ENCODE measurements at places on chromosomes 6 and 20. TPM values are rescaled to one million over a fixed set of nuclear protein-coding genes. Genes with fewer than 3 reads are reported as not detected.

DNA sequence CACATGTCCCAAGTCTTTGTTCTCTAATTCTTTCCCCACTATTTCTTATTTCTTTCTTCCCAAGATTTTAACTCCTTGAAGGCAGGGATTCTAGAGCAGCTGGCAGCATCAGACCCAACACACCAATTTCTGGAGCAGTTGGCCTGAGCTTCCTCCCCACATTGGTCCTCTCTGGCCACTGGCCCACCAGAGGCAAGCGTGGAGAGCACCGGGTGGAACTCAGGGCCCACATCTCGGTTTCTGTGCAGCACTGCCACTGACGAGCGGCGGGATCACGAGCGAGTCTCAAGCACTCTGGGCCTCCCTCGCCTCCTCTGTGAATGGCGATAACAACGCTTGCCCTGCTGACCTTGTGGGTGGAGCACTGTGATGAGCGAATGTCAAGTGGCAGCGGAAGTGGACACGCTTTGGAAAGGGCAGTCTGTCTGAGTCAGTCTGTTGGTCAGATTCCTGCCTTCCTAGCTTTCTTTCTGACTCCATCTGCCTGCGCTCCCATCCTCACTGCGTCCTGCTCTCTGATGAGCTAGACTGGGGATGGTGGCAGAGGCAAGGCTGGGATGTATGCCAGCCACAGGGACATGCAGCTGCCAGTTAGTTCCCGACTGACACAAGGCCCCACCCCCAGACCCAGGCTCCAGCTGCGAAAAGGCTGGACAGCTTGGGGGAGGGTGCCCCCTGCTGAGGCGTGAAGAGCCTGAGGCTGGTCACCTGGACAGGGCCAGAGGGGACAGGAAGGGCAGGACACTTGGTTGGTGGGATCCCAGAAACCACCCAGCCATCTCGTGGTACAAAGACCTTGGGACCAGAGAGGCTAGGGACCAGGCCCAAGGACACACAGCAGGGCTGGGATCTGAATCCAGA lies 4.5 kb upstream of the SPDEF start:
- H3K4me3 ChIP-seq, result no peak overlapping the region
- H3K36me3 ChIP-seq, result no peaks in the 10 kb centered on the region
- no peak for DNase-seq
- no peaks in the 10 kb centered on the region for H3K4me1 ChIP-seq
- H3K27ac ChIP-seq, result no peak overlapping the region

GRCh38 chr6:135306740-135307420 lies 125.8 kb downstream of the MYB start:
- H3K27me3 ChIP-seq, result no peaks in the 10 kb centered on the region
- H3K4me3 ChIP-seq, result no peak overlapping the region
- H3K36me3 ChIP-seq, result no peaks in the 10 kb centered on the region

GRCh38 chr6:54217018-54217417 lies 91.2 kb upstream of the TINAG start:
- no peak overlapping the region for H3K4me3 ChIP-seq
- H3K27ac ChIP-seq, result no peak overlapping the region
- H3K36me3 ChIP-seq, result no peaks in the 10 kb centered on the region
- DNase-seq, result no peak

GRCh38 chr20:20083807-20084206 lies 31.5 kb downstream of the CFAP61 start:
- H3K27ac ChIP-seq, result no peak overlapping the region
- peaks cover 5% of the 10 kb centered on the region for H3K4me1 ChIP-seq
- no peaks in the 10 kb centered on the region for H3K36me3 ChIP-seq
- no peak for DNase-seq
- H3K4me3 ChIP-seq, result no peak overlapping the region
- H3K27me3 ChIP-seq, result no peaks in the 10 kb centered on the region

DNA sequence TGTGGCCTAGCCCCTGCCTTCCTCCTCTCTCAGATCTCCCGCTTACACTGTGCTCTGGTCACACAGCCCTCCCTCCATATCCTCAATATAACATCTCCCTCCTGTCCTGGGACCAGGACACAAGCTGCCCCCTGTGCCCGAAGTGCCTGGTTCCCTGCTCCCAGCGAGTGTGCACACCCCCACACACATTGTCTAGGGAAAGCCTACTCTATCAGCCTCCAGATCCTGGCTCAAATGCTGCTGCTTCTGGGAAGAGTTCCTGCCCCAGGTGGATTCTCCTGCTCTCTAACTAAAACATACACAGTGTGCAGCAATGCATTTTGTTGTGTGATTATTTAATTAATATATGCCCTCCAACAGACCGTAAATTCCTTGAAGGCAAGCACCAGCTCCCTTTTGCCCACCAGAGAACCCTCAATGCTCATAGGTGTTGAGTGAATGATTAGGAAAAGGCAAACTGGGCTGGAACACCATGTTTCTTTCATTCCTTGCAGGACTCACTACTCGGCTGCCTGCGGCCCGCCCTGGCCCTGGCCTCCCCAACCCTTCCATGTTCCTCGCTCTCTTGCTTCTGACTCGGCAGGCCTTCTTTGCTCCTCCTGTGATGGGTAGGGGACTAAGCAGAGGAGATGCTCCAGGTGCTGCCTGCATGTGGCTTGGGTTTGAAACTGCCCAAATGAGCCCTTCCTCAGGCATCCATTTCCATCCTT lies 194.6 kb downstream of the ZDHHC14 start:
- peak; percentile 70 for DNase-seq
- H3K36me3 ChIP-seq, result no peaks in the 10 kb centered on the region
- H3K4me3 ChIP-seq, result no peak overlapping the region
- no peak overlapping the region for H3K27ac ChIP-seq

- no peak overlapping the region for H3K27ac ChIP-seq
- DNase-seq, result no peak
- peaks cover 8% of the 10 kb centered on the region for H3K4me1 ChIP-seq
- H3K27me3 ChIP-seq, result no peaks in the 10 kb centered on the region
Observed at GRCh38 chr6:150783813-150784212, 81.7 kb upstream of the MTHFD1L start.

GRCh38 chr20:13183005-13183404 lies 38.1 kb upstream of the ISM1 start:
- H3K4me1 ChIP-seq, result no peaks in the 10 kb centered on the region
- H3K4me3 ChIP-seq, result no peak overlapping the region
- DNase-seq, result no peak
- no peak overlapping the region for H3K27ac ChIP-seq

GRCh38 chr20:47316776-47317126 lies 39.7 kb downstream of the ZMYND8 start:
- H3K36me3 ChIP-seq, result no peaks in the 10 kb centered on the region
- H3K4me3 ChIP-seq, result no peak overlapping the region
- H3K27me3 ChIP-seq, result no peaks in the 10 kb centered on the region
- peaks cover 94% of the 10 kb centered on the region for H3K4me1 ChIP-seq
- H3K27ac ChIP-seq, result peak overlapping the region; percentile 97
- no peak for DNase-seq

DNA sequence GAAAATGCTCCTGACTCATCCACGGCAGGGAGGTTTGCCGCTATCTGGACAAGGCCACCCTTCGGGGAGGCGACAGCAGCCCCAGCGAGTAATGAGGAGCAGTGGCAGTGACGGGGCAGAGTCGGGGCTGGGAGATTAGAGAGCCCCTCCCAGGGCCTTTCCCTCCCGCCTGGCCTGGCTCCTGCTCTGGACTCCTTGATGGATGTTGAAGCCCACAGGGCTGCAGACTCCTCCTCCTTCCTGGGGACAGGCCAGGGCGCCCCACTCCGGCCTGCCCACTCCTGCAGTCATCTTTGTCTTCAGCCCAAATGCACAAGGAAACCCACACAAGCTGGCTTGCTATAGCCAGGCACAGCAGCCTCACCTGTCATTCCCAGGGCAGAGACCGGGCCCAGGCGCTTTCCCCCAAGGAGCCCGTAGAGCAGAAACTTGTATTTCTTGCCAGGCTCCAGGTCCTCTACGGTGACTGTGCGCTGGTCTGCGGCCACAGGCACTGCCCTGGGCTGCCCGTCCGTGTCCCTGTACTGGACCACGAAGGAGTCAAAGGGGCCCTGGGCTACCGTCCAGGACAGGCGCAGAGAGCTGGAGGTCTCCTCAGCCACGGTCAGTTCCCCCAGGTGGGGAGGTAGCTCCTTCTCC lies 7.7 kb downstream of the CYP21A2 start:
- peaks cover 34% of the 10 kb centered on the region for H3K4me1 ChIP-seq
- H3K27ac ChIP-seq, result peak overlapping the region; percentile 84
- H3K27me3 ChIP-seq, result no peaks in the 10 kb centered on the region
- no peak for DNase-seq
- peak overlapping the region; percentile 9 for H3K4me3 ChIP-seq

GRCh38 chr6:31272836-31273626 lies 1.1 kb upstream of the HLA-C start:
- peak overlapping the region; percentile 57 for H3K4me3 ChIP-seq
- peak overlapping the region; percentile 93 for H3K27ac ChIP-seq
- no peaks in the 10 kb centered on the region for H3K27me3 ChIP-seq
- H3K36me3 ChIP-seq, result peaks cover 12% of the 10 kb centered on the region
- no peak for DNase-seq
- no peaks in the 10 kb centered on the region for H3K4me1 ChIP-seq

- no peak overlapping the region for H3K27ac ChIP-seq
- no peak overlapping the region for H3K4me3 ChIP-seq
- H3K4me1 ChIP-seq, result peaks cover 7% of the 10 kb centered on the region
- no peak for DNase-seq
Observed at GRCh38 chr6:127147534-127147933, 29.1 kb downstream of the RSPO3 start.

- DNase-seq, result no peak
- H3K27me3 ChIP-seq, result no peaks in the 10 kb centered on the region
- H3K36me3 ChIP-seq, result peaks cover 9% of the 10 kb centered on the region
- H3K4me3 ChIP-seq, result peak overlapping the region; percentile 75
- peak overlapping the region; percentile 90 for H3K27ac ChIP-seq
Observed at GRCh38 chr6:41781366-41781730, 766 bp downstream of the PRICKLE4 start.

- no peaks in the 10 kb centered on the region for H3K27me3 ChIP-seq
- H3K4me1 ChIP-seq, result no peaks in the 10 kb centered on the region
- no peaks in the 10 kb centered on the region for H3K36me3 ChIP-seq
- DNase-seq, result no peak
- H3K27ac ChIP-seq, result no peak overlapping the region
- no peak overlapping the region for H3K4me3 ChIP-seq
Observed at GRCh38 chr20:24478584-24478983, 9.2 kb downstream of the SYNDIG1 start.

DNA sequence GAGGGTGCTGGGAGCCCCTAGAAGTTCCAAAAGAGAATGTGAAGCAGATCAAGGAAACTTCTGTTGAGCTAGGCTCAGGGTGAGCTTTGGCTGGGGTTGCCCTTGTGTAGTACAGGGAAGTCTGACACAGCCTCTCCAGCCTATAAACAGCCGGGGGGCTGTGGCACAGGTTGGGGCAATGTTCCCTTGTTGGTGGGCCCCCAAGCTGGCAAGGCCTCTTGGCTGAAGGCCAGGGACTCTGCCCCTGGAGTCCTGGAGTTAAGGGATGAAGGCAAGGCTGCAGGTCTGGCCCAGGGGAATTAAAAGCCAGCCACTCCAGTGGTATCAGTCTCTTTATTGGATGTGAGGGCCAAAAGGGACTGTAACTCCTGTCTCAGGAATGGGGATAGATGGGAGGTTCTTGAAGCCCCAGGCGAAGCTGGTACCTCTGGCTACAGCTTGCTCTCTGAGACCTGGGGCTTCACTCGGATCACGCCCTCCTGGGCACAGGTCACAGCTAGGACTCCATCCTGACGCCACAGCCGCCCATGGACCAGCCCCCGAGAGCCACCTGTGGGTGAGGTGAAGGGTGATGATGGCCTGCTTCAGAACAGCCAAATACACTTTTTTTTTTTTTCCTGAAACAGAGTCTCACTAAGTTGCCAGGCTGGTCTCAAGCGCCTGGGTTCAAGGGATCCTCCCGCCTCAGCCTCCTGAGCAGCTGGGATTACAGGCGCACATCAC lies 8.0 kb downstream of the SNX21 start:
- H3K4me3 ChIP-seq, result no peak overlapping the region
- peaks cover 68% of the 10 kb centered on the region for H3K36me3 ChIP-seq

DNA sequence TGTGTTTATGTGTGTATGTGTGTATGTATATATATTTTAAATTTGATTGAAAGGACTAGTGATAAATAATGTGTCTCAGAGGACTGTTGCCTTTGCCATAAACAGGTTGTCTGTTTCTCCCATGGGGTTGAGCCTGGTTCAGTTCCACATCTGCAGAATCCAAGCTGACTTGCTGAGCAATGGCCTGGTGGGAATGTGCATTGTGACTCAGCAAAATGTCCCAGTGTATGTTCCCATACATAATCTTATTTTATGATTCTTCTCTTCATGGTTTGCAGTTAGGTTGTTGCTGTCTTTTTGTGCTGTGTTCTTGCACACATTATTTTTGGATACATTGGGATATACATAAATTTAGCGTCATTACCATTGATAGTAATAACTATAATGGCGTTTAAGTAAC lies 115.6 kb upstream of the SLC24A3 start:
- H3K36me3 ChIP-seq, result no peaks in the 10 kb centered on the region
- H3K27me3 ChIP-seq, result no peaks in the 10 kb centered on the region
- DNase-seq, result no peak
- H3K4me1 ChIP-seq, result no peaks in the 10 kb centered on the region
- no peak overlapping the region for H3K4me3 ChIP-seq

DNA sequence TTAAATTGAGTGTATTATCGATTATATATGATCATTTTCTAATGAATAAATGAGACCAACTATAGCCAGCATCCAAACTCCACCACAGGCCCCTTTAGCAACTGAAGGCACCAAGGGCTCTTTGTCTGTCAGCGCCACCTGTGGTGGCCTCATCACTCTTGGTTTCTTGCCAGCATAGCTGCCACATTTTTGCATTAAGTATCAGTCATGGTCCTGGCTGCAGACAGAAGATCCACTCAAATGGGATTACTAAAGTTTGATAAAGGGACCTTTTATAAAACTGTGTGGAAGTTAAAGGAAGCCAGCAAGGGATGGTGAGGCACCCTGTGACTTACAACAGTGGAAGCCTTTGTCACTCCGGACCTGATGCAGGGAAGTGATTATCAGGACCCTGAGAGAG lies 162.9 kb downstream of the C6orf118 start:
- H3K4me1 ChIP-seq, result no peaks in the 10 kb centered on the region
- DNase-seq, result no peak
- no peak overlapping the region for H3K4me3 ChIP-seq
- no peaks in the 10 kb centered on the region for H3K27me3 ChIP-seq
- H3K36me3 ChIP-seq, result no peaks in the 10 kb centered on the region

- H3K4me3 ChIP-seq, result no peak overlapping the region
- no peak overlapping the region for H3K27ac ChIP-seq
- no peaks in the 10 kb centered on the region for H3K27me3 ChIP-seq
Observed at GRCh38 chr6:33735216-33735615, 11.5 kb downstream of the IP6K3 start.

MED20 gene
- total RNA-seq, result 14.9 TPM

ME1 gene
- total RNA-seq, result 18.1 TPM

NMBR gene
- total RNA-seq, result not detected

PCK1 gene
- 0.63 TPM for total RNA-seq

ADGRF1 gene
- total RNA-seq, result not detected

BFSP1 gene
- 5.8 TPM for total RNA-seq

CBLN4 gene
- not detected for total RNA-seq

ANGPT4 gene
- not detected for total RNA-seq

GPLD1 gene
- 4.0 TPM for total RNA-seq

SERPINB6 gene
- total RNA-seq, result 124 TPM

TMEM63B gene
- 19.9 TPM for total RNA-seq

EIF2S2 gene
- total RNA-seq, result 60.9 TPM

PSORS1C1 gene
- total RNA-seq, result 1.1 TPM

Data from esophagus muscularis mucosa (tissue), 4 donors.